Naive thymus-derived CD8-positive, alpha-beta T cell (primary cell): ENCODE measurements at places on chromosomes 7 and 10.
A peak's percentile ranks its signal among the peaks of the same experiment; 100 is the strongest.

GRCh38 chr7:21401944-21402343, 25.9 kb upstream of the SP4 start:
- DNase-seq: no peak

DNA sequence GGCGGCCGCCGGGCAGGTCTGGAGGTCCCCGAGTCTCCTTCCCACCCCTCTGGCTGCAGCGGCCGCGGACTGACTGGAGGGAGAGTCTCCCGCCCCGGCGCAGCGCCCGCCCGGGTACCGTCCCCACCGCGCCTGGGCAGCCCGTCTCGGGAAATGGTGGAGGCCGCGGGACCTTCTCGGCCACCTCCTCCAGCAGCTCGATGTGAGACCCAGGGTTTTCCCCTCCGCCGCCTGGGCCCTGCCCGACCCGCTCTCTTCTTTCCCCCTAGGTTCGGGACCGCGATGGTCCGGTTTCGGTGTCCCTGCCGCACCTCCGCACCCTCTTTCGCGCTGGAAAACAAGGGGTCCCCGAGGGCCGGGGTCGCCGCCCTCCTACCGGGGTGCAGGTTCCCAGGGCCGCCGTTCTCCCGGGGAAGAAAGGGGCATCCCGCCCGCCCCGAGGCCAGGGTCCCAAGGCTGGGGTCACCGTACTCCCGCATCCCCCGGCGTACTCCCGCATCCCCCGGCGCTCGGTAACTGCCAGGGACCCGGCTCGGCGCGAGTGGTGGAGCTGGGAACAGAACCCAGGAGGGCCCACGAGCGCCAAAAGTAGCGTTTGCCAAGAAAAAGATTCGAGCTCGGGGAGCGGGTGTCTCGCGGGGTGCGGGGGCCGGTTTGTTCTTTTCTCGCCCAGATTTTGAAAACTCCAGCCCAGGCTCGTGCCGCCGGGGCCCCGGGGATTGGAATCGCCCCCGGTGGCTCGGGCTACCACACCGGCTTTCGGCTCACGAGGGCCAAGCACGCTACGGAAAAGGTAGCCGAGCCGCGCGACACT, 3.4 kb downstream of the TNRC18 start:
- DNase-seq: no peak

DNA sequence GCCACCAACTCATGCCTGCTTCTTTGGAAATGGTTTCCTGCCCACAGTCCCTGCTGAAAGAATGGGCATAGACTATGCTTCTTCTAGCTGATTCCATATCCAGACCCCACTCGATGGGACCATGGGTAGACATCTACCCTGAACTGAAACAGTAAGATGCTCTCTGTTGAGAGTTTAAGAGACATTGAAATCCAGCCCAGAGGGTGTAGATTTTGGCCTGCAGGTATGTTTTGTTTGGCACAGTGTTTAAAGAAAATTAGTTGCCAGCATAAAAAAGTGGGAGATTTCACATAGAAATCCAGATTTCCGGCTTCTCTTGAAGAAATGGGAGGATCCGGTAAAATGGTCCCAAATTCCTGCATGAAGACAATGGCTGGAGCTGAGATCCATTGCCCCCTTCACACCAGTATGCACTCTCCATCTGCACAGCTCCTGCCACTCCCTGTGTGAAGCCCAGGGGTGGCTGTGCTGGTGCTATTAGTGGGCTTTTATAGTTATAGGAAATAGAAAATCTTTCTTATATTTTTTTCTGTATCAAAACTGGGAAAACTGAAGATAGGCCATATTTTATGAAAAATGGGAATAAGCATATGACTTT, 218.1 kb downstream of the PTEN start:
- no peak for DNase-seq

DNA sequence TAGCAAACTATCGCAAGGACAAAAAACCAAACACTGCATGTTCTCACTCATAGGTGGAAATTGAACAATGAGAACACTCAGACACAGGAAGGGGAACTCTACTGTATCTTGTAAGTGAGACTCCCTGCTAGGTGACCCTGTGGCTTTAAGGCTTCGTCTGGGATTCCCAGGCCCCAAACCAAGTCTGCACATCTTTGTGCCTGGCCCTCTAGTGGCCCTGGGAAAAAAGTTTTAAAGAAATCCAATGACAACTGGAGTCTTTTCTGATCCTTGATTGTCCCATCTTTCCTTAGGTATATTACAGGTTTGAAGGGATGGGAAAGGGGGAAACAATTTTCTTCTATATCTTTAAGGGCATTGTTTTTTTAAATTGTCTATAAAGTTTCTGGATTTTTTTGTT, 10.6 kb upstream of the LIPM start:
- no peak for DNase-seq

GRCh38 chr7:105304040-105304895, 84.5 kb downstream of the SRPK2 start:
- no peak for DNase-seq

GRCh38 chr7:91242097-91242844, 22.0 kb upstream of the FZD1 start:
- no peak for DNase-seq

DNA sequence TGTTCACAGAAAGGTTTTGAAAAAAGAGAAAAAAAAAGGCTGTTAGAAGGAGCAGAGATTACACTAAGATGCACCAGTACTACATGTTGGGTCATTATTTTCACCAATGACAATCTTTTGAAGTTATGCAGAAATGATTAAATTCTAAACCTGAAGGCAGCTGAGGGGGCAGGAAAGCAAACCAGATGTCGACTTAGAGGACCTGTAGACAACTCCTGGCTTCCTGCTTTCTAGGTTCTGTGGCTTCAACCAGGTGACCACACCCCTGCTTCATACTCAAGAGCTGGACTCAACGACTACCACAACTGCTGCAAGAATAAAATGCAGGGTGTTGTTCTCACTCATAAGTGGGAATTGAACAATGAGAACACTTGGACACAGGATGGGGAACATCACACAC, 30.0 kb downstream of the MYOF start:
- DNase-seq: no peak

- DNase-seq: peak; percentile 57
Measured at GRCh38 chr10:102476466-102477141, 25.3 kb upstream of the C10orf95 start.

- no peak for DNase-seq
Measured at GRCh38 chr10:101896225-101896877, 52.8 kb upstream of the KCNIP2 start.

DNA sequence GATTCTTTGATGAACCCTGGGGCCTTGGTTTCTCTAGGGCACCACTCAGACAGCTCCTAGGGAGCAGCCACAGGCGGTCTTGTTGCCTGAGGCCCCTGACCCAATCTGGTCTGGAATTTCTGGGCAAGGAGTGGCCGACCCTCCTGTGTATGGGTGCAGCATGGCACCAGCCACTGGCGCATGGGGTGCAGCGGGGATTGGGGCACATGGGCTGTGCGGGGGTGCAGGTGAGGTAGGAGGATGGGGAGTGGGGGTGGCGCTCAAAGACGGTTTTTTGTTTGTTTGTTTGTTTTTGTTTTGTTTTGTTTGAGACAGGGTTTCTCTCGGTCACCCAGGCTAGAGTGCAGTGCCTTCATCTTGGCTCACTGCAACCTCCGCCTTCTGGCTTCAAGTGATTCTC, 62.3 kb downstream of the HTR5A start:
- DNase-seq: no peak

DNA sequence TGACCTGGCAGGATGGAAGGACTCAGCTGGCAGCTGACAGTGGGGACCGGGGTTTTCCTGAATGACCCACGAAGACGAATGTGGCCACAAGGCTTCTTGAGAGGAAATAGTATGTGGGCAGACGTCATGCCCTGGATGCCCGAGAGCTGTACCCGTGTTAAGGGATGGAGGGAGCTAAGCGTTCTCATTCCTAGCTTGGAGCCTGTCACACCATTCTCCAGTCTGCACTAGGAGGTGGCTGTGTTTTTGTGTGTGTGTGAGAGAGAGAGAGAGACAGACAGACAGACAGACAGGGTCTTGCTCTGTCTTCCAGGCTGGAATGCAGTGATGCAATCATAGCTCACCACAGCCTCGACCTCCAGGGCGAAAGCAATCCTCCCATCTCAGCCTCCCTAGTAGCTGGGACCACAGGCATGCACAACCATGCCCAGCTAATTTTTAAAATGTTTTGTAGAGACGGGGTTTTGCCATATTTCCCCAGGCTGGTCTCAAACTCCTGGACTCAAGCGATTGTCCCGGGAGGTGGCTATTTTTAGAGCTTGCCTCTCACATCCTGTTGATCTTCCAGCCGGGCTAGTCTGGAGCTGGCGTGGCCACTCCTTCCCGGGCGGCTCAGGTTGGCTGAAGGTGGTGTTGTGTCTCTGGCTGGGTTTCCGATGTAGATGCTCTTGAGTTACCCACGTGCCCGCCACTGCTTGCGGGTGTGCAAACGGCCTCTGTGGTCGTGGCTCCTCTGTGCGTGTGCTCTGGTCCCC, 2.1 kb downstream of the AMZ1 start:
- peak; percentile 26 for DNase-seq

- DNase-seq: no peak
Measured at GRCh38 chr7:572416-573268, 53.0 kb upstream of the PDGFA start.

DNA sequence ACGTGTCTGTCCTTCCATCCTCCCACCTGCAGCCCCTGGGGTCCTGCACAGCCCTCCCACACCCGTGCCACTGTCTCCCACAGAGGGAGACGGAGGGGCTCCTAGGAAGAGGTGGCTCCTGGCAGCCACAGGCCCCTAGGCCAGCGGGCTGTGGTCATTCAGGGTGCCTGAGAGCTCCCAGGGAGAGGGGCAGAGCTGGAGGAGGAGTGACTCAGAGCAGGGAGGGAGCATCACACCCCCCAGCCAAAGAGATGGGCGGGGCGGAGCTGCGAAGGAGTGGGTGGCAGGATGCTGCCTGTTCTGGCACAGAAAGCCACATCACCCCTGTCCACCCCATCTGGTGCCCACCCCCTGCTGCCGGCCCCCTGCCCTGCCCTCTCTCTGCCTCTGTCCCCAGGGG, 50.5 kb downstream of the STK32C start:
- no peak for DNase-seq

DNA sequence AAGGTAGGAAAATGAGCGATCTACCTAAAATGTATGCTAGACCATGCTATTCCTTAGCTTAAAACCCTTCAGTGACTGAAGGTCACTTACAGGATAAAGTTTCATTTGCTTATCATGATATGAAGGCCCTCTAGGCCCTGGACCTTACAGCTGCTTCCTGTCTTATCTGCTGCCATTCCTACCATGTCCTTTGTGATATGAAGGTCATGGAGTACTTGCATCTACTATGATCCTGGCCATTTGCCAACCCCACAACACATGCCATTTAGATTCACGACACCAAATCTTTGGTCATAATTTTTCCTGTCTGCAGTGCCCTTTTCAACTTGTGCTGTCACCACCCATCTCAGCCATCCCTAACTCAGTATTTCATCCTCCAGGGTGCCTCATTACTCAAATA, 181.8 kb upstream of the MDFIC start:
- DNase-seq: no peak

- no peak for DNase-seq
Measured at GRCh38 chr10:70430493-70431445, 10.7 kb downstream of the NODAL start.

DNA sequence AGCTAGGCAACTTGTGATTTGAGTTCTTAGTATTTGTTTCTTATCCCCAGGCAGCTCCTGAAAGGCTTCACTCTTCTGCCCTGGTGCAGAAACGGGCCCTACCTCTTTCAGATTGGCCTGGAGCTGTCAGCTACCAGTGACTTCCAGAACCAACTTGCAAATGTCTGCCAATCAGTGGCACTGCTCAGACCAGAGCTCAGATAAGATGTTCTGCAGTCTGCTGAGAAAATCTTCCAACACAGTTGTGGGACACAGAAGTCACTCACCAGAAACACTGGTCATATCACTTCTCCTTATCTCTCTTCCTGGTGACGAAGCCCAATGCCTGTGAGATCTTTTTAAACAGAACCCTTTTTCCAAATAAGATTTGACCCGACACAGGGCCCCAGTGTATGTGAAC, 81.9 kb upstream of the DUSP5 start:
- DNase-seq: no peak

DNA sequence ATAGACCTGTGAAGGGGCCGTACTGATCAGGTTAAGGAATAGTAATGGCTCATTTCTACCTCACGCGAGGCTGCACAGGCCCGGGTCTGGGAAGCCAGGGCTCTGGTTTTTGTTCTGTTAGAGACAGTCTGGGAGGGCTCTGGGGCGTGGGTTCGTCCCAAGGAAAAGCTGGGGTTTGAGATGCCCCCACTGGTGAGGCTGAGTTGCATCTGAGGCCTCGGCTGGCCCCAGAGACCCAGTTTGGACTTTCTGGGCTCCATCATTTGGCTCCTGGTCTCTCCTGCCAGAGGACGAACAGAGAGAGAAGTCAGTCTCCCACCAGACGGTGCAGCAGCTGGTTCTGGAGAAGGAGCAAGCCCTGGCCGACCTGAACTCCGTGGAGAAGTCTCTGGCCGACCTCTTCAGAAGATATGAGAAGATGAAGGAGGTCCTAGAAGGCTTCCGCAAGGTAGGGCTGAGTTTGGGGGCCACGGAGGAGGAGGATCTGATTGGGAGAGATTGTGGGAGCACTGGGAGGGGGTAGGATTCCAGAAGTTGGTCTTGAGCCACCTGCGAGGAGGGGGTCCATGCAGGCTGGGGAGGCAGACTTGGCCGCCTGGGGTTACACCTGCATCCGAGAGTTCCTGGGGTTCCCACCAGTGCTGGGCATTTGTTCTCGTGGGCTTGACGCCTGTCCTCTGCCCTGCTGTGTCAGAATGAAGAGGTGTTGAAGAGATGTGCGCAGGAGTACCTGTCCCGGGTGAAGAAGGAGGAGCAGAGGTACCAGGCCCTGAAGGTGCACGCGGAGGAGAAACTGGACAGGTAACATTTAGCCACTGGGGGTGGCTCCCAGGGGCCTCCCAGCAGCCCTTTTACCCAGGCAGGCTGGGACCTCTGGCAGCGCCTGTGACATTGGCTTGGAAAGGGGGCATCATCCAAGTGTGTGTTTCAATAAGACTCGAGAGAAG, 22.5 kb upstream of the BTBD16 start:
- no peak for DNase-seq

- no peak for DNase-seq
Measured at GRCh38 chr10:114607358-114607998, 50.6 kb downstream of the ABLIM1 start.

GRCh38 chr10:76231286-76231934, 800.0 kb downstream of the LRMDA start:
- no peak for DNase-seq

DNA sequence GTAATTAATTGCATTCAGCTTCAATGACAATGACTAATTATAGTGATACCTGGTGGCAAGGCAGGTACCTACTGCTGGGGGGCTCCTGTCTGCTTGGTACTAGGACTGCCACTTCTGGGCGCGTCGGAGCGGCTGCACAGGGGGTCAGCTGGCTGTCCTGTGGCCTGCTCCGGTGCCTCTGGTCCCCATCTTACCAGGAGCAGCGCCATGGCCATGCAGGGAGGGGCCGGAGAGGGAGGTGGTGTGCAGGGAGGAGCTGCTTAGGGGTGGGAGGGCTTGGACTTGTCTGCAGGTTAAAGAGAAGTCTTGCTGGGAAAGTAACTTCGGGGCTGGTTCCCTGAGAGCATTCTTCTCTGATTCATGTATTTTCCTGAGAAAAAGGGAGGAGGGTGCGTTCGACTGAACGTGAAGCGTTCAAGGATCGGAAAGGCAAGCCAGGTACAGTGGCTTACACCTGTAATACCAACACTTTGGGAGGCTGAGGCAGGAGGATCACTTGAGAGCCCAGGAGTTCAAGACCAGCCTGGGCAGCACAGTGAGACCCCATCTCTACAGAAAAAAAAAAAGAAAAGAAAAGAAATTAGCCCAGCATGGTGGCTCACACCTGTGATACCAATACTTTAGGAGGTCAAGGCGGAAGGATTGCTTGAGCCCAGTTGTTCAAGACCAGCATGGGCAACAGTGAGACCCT, 15.4 kb downstream of the CUX1 start:
- DNase-seq: no peak
